SK-N-DZ (cell line): ENCODE measurements at places on chromosomes 4 and X.

GRCh38 chrX:85084770-85085393 is 81.2 kb downstream of the APOOL start:
- DNase-seq, result peak; percentile 21

DNA sequence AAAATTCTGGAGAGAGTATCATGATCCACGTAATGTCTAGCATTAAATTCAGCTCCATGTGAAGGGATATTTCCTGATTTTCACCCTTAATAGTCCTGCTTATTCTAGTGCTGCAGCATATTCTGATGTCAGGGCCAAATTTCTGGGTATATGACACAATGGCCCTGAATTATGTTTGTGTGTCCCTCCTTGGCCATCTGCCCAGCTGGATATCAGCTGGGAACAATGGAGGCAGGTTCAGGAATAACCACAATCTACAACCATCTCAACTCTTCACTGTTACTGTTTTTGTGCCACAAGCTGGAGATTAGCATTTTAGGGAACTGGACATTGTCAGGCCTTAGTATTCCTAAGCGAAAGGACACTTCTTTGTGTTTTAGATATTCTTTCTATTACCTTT is 3.5 kb downstream of the GLRB start:
- no peak for DNase-seq

DNA sequence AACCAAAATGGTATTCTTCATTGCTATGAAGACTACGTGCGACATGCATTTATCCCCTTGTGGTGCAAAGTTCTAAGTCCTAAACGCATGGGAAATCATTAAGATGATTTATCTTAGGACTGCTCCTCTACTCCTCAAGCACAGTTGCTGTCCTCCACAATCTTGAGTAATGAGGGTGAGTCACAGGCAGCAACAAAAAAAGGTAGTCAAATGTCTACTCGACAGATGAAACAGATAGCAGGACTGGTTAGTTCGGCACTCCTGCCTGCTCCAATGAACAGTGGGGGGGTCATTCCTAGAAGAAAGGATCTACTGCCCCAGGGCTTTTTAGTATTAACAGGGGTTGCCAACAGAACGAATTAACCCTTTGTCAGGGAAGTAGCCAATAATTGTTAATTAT is 233.7 kb upstream of the FGF13 start:
- DNase-seq, result no peak

DNA sequence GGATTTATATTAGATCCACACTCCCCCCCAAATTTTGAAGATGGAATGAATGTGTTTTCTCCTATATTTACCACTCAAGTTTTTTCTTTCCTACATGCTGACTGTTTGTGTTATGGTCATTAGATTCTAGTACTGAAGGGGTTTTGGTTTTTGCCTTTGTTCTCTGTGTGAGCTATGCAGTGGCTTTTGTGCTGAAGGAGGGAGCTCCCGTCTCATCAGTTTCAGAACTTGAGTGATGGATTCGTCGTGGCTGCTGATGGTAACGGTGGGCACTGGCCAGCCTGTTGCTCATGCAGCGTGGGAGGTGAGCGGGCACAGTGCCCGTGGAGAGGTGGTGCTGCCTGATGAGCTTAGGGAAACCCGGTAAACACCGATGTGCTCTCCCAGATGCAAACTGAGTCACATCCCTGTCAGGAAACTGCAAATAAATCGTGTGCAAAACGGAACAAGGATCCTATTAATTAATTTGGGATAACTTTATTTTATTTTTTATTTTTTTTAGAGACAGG is 101.5 kb downstream of the SORBS2 start:
- DNase-seq, result no peak

DNA sequence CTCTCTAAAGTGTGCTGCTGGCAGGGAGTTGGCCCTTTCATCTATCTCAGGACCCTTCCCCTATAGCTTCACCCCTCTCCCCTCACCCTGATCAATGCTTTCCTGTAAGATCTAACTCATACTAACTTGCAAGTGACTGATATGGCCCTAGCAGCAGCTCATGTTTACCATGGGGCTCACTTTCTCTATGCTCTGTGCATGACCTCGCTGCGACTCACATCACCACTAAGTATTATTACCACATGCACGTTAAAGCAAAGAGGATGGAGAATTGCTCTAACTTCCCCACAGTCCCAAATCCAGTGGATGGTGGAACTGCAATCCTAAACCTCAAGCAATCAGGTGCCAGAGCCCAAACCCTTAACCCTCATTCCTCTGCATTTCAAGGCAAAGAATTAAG is 626.6 kb downstream of the MID1IP1 start:
- DNase-seq, result no peak

- no peak for DNase-seq
Observed at GRCh38 chr4:172688534-172688933, 480.1 kb upstream of the GALNT7 start.
